Vagina (tissue), 2 donors: ENCODE measurements at places on chromosomes 5 and 9.

- DNase-seq = no peak
Observed at GRCh38 chr9:34662526-34663302, at the start of gene CCL27. Gene CCL27 (minus strand): TSS chr9:34662657. CDS start chr9:34662633, 24 bp downstream.

GRCh38 chr5:43785198-43785597 lies 182.2 kb downstream of the NNT start:
- DNase-seq = no peak

- no peak for DNase-seq
Observed at GRCh38 chr9:90929626-90930025, 128.0 kb downstream of the SYK start.

DNA sequence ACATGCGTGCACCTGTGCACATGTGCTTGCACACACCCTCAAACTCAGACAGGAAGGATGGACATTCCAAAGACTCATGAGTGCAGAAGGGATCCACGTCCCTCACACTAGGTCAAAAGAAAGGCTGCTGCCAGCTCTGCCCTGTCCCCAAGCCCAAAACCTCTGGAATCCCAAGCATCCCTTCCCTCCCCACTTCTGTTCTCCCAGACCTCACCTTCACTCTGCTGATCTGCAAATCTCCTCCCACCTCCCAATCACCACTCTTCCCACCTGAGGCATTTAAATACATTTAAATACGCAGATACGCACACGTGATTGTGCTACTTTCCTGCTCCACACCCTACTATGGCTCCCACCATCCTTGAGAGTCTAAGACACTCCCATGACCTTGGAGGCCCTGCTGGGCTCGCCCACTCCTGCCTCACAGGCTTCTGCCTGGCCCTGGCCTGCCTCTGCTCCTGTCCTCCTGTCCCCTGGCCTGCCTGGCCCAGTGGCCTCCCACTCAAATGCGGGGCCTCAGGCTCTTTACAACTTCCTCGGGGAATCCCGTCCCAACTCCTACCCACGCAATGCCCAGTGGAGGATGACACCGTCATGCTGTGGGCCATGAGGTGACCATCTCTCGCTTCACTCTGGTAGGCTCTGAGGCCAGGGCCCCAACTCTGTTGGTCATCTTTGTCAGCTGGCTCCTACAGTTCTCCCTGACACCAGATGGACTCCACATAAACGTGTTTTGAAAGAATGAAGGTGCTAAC lies 478.4 kb upstream of the DAP start:
- DNase-seq = no peak

DNA sequence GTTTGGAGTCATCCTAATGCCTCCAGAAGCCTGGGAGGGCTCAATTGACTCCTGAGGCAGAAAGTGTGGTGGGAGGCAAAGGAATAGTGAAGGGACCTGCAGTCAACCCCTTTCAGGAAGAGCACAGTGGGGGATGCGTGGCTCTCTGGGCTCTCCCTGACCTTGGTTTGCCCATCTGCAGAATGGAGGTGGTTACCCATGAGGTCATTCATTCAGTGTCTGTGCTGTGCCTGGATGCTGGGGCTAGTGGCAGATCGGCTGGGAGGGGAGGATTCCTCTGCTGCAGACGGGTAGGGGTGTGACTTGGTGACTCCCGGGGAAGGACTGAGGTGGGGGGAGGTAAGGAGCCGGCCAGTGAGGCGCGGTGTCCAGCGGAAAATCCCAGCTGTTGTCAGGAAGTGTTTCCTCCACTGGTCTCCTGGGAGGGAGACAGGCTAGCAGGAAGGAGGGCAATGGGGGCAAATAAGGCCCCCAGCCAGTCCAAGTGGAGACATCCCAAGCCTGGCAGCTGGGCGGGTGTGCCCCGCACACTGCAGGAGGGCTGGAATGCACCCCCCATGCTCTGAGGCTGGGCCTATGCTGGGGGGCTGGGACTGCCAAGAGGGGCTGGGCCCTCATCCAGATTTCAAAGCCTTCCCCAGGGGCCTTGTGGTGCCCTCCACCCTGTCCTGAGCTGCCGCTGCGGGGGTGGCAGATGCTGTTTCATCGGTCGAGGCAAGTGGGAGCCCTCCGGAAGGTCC lies 10.9 kb downstream of the CXXC5 start:
- DNase-seq = no peak

DNA sequence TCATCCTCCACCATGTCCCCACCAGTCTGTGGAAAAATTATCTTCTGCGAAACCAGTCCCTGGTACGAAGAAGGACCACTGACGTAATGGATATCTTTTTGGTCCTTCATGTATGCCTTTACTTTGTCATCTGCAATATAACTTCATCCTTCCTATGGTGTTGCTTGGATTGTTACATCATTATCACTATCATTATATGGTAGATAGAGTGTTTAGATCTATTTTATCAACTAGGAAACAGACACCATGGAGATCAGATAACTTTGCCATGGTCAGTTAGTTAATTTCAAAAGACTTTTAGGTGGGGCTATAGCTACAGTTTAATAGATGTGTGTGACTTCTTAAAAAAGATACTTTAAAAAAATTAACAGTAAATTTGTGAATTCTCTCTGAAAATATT lies 23.8 kb upstream of the CAMLG start:
- no peak for DNase-seq
